ENCODE measurements at places on chromosomes 5 and 9.

GRCh38 chr5:169299191-169299662 lies 1.7 kb downstream of the SLIT3 start:
- no peak for DNase-seq

DNA sequence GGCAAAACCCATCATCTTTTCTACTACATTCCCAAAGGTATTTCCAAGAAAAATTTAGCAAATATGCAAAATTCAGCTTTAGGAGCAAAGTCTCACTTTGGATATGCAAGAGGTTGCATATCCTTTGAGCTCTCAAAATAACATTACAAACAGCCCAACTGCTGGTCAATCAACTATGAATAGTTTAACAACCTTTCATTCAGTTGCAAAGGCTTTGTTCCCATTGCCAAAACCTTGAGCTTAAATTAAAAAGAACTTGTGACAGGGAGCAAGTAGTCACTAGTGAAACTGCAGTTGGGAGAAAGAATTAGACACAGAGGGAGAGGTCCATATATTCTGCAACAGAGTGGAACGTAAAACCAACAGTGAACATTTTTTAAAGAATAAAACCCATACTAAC lies 8.8 kb downstream of the ZNF608 start:
- no peak for DNase-seq

DNA sequence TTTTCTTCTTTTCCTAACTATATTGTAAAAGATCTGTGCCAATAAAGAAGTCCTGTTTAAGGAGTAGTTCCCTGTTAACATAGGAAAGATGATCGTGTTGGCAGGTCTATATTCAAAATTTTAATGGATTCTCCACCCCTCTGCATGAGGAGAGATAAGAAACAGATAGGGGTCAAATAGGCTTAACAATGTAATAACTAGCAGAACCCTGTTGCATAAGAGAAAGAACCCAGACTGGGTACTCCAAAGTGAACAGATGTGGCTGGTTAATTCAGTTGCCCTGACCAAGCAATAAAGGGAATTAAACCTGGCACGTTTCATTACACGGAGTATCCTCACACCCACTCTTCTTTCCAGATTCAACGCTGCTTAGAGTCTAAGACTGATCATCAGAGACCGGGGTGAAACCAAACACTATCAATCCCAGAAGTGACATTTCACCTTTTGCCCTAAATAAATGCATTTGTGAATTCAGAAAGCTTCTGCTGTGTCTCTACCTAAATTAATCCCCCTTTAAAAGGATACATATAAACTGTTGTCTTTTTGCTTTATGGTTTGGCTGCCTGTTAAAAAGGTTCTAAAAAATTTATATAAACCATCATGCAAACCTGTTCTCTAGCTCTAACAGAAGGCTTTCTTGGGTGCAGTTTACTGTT lies 1276.9 kb upstream of the WWC1 start:
- no peak for DNase-seq

- no peak for DNase-seq
These were observed 79.1 kb downstream of the AOPEP start for GRCh38 chr9:94805585-94805984.

DNA sequence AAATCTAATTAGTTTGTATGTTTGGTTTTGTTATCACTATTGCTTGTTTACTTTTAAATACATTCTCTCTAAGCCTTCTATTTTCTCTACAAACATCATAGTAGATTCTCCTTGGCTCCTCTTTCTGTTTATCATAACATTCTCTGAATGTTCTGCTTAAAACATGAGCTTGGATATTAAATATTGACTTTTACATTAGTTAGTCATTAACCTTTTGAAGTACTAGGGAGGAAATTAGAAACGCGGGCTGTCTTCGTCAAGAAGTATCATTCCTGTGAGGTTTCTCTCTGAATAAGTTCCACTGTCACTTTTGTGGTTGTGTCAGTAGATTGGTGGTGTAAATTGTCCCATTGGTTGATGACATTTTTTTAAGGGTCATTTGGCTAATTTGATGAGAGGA lies 821.5 kb downstream of the EFNA5 start:
- DNase-seq, result no peak

GRCh38 chr5:94793816-94794198 lies 175.3 kb downstream of the SLF1 start:
- no peak for DNase-seq

GRCh38 chr5:171081319-171081718 lies 219.5 kb downstream of the RANBP17 start:
- no peak for DNase-seq

GRCh38 chr9:4689021-4689420 lies 9.7 kb downstream of the CDC37L1 start:
- no peak for DNase-seq

DNA sequence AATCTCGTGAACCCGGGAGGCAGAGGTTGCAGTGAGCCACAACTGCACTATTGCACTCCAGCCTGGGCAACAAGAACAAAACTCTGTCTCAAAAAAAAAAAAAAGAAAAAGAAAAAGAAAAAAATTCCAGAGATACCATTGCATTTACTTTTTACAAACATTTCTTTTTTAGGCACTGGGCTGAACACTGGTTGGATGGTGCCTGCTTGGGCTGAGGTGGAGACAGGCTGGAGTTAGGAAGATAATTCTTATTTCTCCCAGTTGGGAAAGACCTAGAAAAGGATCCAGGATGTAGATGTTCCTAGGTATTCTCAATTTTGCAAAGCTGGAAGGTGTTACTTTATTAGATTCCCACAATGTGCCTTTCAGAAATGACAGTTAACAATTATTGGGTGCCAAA lies 49.9 kb upstream of the JMY start:
- DNase-seq, result no peak

GRCh38 chr5:90809311-90810056 lies 250.9 kb downstream of the ADGRV1 start:
- DNase-seq, result no peak

DNA sequence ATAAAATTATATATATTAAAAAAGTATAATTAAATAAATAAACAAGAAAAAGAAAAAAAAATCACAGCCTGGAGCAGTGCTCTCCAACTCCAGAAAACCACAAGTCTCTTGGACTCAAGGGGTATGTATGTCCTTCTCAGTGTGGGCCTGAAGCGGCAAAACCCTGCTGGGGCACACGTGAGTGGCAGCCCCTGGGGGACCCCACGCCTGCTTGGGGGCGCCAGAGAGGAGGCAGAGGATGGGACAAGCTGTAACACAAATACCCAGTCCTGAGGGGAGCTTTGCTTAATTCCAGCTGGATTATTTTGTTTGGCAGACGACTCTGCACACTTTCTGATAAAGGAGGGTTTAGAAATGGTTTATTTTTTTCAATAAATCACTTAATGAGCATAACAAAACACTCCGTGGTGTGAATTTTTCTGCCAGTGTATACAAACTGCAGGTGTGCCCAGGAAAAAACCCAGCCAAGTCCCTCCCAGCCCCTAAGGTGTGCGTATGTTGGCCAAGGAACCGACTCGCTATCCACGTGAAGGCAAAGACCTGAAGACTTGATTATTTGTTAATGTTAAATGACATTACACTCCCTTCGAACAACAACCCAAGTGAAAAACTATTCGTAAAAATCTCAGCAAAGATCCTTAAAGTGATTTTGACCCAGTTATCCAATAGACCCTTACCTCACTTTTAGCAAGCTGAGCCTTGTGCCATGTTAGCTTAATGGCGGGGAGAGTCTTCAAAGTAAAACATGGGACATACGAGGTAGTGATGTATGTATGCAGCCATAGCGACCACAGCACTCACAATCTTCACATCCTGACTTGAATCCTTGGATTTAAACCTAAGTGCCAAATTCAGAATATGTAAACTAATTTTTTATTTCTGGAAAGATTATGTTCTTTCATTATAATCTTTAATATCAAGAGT lies 32.9 kb downstream of the ANKH start:
- DNase-seq, result no peak

GRCh38 chr9:85024374-85024773 lies 354.8 kb downstream of the NTRK2 start:
- no peak for DNase-seq

- no peak for DNase-seq
These were observed 53.0 kb downstream of the CXXC5 start for GRCh38 chr5:139701056-139701741.

GRCh38 chr5:54753034-54753433 lies 232.4 kb downstream of the ESM1 start:
- peak; percentile 41 for DNase-seq

GRCh38 chr5:71977311-71977710 lies 130.0 kb upstream of the MAP1B start:
- DNase-seq, result no peak

DNA sequence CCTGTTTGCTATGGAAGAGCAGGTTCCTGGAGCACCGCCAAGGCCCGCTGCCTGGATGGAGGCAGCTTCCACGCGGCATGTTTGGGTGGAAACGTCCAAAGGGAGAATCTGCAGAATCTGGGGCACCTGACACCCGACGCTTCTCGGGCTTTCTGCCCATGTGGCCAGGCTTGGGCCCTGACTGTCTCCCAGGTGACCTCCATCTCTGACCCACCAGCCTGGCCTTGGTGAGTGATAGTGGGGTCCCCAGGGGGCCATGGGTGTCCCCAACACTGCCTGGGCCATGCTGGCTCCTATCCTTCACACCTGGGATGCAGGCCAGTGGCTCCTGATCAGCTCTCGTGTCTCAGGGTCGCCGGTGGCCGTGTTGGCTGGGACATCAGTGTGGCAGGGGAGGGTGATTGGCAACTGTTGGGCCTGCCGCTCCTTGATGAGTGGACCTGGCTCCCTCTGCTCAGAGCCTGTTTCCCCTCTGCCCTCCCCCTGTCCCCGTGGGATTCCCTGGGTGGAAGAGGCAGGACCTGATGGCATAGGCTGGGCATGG lies 34.0 kb downstream of the GLT6D1 start:
- no peak for DNase-seq

- no peak for DNase-seq
These were observed 355.6 kb upstream of the SLC30A5 start for GRCh38 chr5:68738236-68738635.

DNA sequence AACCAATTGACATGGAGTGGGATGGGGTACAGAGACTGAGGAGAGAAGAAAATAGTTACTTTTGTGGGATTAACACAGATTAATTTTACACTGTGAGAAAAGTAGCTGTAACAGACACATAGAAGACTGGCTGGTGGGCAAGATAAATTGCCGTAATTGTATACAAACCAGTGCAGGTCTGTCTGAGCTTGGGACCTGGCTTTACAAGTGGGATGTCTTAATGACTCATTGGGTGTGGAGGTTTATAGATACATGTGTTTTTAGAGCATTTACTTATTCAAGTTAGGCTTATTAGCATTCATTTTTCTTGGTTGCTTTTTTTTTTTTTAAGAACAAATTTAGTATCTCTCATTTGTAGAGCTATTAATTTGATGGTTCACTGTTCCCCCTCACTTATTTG lies 37.5 kb downstream of the SLC44A1 start:
- no peak for DNase-seq

DNA sequence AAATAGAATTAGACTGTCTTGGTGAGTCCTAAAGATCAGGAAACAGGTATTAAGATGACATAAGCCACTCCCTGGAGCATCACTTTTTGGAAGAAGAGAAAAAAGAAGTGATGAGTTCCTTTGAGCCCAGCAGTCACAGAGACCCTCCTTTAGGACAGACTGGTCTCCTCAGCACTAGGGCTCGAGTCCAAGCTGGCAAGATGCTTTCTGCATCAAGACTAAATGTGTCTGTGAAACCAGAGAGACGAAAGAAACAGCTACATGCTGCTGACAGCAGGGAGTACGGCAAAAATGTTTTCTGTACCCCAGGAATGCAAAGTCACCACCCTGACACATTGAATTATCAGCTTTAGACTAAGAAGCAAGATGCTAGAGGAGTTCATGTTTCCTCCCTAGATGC lies 184.5 kb downstream of the CRB2 start:
- DNase-seq, result no peak

- DNase-seq, result no peak
These were observed 1068.0 kb downstream of the MAT2B start for GRCh38 chr5:164573397-164573796.

DNA sequence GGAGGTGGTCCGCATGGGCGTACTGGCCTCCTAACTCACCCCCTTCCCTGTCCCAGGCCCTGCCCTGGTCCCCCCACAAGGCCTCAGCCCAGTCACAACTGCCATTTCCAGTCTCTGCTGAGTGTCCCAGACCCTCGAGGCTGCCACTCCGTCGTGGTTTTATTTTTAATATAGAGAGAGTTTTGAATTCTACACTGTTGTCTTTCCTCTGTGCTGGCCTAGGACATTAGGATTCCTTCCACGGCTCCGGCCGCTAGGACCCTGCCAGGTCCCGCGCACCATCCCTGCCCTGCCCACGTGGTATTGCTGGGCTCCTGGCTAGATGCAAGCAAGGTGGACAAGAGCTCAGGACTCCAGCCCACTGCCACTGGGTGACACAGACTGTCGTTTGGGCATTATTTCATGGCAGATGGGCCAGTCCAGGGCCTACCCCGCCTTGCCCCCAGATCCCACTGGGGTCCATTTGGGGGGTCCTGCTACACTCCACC lies 53.3 kb downstream of the SAR1B start:
- DNase-seq, result no peak

DNA sequence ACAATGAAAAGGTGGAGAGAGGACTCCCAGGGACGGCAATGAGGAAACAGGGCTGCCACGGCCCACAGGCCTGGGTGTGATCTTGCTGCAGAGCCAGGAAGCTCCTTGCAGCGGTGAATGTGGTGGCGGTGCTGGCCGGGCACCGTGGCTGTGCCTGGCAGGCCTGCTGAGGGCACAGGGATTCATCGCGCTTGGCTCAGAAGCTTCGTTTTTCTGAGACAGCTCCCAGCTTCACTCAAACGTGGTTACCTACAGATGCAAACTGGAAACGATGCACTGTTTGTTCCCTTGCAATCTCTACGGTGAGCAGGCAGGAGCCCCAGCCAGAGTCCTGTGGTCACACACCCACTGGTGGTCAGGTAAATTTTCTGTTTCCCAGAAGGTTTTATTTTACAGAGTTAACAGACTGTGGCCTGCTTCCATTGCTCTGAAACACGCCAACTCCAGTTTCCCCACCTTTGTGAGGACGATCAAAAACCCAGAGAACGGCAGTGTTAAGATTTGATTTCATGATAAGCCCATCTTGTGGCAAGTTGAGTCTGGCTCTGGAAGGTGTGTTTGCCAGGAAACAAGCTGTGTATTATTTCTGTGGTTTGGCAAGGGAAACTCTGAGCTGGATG lies 183.9 kb downstream of the AUH start:
- DNase-seq, result peak; percentile 23

DNA sequence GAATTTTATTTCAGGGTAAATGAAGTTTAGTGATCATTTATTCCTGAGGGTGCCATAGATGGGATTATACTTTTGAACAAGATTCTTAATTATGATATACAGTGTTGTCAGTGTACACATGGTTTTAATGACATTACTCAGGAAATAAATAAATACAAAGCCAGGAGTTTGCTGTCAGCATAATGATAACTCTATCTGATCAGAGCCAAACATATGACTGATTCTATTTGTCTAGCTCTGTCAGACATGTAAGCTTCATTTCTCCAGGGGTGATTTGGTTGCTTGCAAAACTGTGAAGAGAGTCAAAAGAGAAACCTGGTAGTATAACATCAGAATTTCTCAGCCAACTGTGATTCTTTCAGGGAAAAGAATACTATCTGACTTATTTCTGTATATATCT lies 1425.8 kb upstream of the C9orf72 start:
- DNase-seq, result no peak

DNA sequence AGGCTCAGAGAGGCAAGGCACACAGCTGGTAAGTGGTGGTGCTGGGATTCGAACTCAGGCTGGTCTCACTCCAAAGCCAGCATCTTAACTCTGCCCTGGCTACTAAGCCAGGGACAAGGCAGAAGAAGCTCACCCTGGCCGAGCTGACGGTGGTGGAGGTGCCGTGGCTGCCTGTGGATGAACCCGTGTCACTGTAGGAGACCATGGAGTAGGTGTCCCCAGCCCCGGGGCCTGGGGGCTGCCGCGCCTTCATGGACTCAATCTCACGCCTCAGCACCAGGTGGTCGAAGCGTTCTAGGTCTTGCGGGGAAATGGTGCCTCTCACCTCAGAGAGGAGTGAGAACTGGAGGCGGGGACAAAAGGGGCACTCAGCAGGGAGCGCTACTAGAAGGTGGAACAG lies 35.4 kb upstream of the AKNA start:
- DNase-seq, result no peak
